ENCODE measurements at places on chromosomes 6 and 20.

- no peak for DNase-seq
Observed at GRCh38 chr6:111263837-111264236, 176.5 kb downstream of the SLC16A10 start.

- no peak for DNase-seq
Observed at GRCh38 chr6:90485635-90486277, 101.1 kb downstream of the MAP3K7 start.

- DNase-seq = no peak
Observed at GRCh38 chr6:15148356-15148946, 97.4 kb upstream of the JARID2 start.

DNA sequence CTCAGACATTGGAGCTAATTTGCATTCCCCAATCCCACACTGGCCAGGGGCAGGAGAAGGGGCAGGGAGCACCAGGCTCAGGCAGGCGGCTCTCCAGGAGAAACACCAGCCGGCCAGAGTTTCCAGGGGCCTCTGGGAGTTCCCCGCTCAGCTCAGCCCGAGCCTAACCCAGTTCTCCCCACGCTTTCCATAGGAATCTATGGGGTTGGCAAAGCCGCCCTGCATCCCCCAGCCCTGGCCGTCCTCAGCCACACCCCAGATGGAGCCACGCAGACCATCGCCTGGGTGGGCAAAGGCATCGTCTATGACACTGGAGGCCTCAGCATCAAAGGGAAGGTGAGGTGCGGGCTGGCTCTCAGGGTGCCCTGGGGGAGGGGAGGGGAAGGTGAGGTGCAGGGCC, 8.2 kb downstream of the NPEPL1 start:
- no peak for DNase-seq

DNA sequence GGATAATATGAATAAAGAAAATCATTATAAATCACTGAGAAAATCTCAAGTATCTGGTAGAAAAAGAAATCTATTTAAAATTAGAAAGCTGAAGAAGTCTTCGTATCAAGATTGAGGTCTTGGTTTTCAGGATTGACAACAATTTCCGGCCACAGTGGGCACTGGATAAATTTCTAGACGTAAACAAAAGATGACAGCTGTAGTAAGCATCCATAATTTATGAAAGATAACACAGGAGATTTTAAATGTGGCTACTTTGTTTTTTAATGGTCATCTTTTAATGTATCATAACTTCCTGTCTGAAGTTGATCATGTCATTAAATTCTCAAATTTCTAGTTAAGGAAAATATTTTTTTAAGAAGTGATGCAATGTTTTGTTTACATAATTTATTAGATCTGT, 444.2 kb downstream of the HTR1B start:
- no peak for DNase-seq

- no peak for DNase-seq
Observed at GRCh38 chr20:15031546-15032351, 694.3 kb upstream of the FLRT3 start.

GRCh38 chr20:376750-377149, 3.8 kb upstream of the TRIB3 start:
- no peak for DNase-seq

DNA sequence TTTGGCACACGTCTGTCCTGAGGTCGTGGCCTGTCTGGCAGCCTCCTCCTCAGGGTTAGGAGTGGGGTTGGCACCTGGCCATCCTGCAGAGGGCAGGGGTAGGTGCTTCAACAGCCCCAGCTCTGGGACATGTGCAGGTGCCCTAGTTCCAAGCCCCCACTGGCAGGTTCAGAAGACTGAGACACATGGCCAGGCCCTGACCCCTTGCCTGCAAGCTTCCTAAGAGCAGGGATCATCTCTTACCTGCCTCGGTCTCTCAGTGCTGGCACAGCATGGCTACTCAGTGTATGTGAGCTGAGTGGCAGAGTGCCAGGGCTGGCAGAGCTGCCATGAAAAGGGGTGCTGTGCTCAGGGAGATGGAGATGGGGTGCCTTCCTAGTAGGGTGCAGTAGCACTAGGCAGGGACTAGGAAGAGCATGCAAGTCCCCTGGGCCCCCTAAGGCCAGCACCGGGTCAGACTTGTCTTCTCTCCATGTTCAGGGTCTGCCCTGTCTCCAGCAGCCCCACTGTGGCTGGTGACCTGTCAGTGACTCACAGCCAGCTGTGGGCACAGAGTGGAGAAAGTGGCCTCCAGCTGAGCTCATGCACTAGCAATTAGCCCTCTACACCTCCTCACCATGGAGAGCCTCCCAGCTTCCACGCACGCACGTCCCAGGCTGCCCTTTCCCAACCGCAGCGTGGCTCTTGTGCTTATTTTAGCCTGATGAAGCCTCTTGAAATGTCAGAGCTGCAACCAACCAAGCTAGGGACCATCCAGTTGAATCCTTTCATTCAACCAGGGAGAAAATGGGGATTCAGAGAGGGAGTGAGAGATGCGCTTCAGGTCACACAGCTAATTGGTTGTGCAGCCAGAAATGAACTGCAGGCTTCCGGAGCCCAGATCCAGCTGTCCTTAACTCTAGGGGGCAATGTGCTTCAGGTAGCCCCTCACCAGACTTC, 116.6 kb downstream of the MRPL14 start:
- no peak for DNase-seq

DNA sequence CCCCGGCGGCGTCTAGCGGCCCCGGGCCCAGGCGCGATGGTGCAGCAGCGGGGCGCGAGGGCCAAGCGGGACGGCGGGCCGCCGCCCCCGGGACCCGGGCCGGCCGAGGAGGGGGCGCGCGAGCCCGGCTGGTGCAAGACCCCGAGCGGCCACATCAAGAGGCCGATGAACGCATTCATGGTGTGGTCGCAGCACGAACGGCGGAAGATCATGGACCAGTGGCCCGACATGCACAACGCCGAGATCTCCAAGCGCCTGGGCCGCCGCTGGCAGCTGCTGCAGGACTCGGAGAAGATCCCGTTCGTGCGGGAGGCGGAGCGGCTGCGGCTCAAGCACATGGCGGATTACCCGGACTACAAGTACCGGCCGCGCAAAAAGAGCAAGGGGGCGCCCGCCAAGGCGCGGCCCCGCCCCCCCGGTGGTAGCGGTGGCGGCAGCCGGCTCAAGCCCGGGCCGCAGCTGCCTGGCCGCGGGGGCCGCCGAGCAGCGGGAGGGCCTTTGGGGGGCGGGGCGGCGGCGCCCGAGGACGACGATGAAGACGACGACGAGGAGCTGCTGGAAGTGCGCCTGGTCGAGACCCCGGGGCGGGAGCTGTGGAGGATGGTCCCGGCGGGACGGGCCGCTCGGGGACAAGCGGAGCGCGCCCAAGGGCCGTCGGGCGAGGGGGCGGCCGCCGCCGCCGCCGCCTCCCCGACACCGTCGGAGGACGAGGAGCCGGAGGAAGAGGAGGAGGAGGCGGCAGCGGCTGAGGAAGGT, 715 bp downstream of the SOX12 start:
- peak; percentile 37 for DNase-seq

DNA sequence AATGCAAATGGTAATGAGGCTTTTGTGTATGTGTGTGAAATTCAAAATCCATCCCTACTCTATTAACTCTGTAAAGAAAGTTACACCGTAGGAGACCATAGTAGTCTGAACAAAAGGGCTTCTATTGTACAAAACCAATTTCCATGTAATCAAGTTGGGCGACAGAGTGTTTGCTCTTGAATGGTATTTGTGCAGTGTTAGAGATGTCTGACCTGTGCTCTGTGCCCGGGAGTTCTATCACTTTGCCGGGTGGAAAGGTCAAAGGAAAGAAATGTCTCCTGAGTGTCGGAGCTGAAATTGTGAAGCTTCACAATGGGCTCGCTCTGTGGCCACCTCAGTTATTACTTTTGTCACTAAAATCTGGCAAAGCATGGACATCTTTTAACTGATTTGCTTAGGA, 312.0 kb downstream of the SAMD5 start:
- DNase-seq = no peak

DNA sequence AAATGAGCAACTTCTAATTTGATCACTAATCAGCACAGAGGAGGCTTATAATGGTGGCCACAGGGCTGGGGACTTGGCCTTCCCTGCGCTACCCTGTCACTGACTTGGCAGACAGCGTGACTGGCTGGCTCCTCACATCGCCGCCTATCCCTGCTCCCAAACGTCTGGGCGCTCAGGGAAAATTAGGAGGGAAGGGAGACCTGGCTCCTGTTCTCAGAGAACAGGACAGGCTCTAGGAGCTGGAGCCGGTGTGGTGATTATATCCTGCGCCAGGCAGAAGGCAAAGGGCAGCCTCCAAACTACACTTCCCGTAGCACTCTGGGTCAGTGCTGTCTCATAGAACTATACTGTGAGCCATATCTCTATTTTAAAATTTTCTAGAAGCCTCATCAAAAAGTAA, 53.4 kb downstream of the VEGFA start:
- DNase-seq = no peak

- no peak for DNase-seq
Observed at GRCh38 chr6:139748353-139749146, 374.1 kb upstream of the CITED2 start.

DNA sequence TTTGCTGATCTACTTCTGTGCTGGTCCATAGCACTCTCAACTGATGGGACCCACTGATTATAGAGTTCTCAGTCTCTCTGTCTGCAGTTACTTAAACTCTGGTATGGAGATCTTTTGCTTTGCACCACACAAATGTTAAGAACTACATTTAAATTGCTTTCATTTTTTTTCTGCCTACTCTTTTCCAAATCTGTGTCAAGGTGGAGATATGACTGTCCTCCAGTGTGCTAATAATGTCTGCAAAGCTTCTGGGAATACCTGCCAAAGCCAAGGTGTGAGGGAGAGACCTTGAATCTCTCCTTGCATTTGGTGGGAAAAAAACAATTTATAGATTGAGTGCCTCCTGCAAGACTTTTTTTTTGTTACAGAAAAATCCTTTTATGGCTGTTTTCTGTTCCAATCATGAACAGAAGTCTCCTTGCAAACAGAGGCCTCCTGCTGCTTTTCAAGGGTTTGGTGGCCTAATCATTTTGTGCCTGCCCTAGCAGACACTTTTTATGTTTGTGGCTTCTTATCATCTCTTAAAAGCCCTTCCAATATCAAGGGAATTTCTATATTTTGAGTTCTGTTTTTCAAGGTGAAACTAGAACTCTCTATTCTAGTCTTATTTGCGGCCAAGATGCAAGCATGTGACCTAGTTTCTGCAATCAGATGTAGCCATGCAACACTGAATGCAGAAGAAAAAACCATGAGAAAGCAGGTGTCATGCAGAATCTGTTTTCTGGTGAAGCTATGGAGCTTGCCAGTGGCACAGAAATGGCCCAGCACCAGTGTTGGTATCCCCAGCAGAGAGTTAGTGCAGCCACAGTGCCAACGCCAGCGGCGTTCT, 23.2 kb upstream of the AKIRIN2 start:
- DNase-seq = no peak
